ENCODE measurements at places on chromosomes 1 and 21.

DNA sequence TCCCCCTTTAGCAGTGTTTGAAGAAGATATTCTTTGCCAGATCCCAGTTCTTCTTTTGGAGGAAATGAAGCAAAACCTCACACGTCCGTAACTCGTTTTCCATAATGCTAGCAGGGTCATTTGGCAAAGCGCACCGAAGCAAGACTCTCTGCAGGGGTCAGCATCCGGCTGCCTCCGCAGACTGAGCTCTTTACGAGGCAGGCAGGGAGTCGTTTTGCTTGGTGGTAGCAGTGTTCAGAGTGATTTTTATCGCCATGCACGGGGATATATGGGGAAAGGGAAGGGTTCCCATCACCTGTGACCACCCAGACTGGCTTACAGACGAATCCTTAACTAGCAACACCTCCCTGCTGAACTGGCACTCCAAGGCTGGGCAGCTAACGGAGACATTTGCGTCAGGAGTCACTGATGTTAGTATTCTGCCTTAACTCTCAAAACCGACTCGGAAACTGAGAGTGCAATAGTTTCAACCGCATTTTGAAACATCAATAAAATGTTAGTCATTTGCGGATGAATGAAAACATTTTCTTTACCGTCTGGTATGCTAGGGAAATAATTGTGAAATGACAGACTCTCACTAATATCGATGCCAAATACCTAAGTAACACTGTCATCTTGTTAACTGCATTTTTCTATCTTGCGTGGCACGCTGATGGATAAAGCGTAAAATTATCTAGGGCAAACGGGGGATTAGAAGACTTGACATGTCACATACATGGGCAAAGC, 2.2 kb upstream of the NEGR1 start:
- peak; percentile 54 for DNase-seq

- DNase-seq = peak; percentile 84
These were observed 12.7 kb downstream of the TFF2 start for GRCh38 chr21:42337830-42338728.

- no peak for DNase-seq
These were observed 193.8 kb downstream of the LYPLAL1 start for GRCh38 chr1:219367496-219367895.

DNA sequence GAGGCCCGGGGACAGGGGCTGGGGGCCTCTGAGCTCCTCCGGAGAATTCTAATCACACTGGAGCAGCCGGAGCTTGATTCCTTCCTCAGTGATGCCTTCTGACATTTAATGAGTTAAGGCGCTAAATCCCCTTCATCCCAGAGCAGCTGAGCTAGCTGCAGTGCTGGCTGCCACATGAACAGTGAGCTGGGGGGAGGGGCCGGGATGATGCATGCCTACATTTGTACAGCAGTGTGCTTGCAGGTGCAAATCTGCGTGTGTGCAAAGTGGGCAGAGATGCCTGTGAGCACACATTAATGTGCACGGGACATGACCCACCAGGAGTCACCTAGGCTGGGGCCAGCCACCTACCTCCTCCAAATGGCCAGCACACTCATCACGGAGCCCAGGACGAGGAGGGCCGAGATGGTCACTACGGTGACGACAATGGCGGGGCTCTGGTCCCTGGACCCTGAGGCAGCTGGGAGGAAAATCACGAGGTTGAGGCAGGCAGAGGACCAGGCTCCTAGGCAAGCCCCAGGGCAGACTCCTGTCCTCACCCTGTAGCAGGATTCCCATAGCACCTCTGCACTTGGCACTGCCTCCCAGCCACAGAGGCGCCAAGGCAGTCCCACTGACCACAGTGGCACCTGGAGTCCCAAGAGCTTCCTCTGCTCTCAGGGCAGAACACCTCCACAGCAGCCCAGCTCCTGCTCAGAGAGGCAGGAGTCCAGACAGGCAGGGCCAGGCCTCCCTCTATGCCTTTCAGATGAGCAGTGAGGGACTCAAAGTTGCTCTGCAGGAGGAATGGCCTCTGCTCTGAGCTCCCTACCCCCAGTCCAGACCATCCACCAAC, 34.7 kb downstream of the CDCA8 start:
- no peak for DNase-seq

DNA sequence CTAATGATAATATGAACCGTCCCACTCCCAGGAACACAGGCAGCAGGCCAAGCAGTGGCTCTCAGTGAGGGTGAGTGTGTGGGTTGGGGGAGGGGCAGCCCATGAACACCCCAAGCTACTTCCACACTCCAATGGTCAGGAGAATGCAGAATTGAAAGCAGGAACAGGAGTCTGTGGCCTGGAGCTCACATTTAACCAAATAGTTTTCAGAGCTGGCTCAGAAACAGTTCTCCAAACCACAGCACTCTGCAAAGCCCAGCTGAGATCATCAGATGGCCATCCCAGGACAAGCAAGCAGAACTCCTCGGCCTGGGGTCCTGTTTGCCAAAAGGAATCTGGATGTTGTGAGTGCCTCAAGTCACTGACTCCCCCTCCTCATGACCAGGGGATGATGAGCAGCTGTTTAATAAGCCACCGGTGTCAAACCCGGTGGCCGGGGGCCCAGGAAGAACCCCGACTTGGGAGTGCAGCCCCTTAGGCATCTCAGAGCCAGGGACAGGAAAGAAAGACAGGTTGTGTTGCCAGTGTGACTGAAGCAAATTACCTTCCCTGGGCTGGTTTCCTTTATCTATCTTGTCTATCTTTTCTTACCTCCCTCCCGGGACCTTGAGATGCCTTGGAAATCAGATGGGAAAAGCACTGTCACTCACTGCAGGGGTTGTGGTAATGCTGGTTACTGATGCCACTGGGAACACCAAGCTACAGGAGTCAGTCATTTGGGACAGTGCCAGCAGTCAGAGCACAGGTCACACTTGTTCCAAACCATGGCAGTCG, 20.4 kb downstream of the DEGS1 start:
- DNase-seq = no peak

DNA sequence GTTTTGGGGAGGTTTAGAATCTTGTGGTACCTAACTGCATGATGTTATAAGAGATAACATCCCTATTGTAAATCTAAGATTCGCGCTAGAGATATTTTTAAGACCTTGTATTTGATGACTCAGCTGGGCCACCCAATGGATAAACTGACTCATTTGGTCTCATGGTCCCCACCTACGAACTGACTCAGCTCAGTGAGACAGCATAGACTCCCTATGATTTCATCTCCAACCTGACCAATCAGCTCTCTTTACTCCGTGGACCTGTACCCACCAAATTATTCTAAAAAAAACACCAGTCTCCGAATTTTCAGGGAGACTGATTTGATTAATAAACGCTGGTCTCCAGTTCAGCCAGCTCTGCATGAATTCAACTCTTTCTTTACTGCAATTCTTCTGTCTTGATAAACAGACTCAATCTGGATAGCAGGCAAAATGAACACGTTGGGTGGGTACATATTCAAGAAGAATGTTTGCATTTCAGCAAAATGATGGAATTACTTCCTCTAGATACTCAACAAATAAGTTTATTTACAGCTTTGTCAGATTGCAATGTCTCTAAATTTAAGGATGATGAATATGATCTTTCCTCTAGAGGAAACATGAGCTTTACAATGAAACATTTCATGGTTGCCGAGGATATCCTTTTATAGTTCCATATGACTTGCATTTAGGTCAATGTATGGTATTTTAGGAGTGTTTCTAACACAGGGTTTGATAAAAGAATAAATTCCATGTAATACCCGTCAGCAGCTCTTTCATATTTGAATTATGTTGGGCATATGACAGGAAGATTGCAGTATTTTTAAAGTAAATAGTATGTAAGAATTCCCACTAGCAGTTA, 516.6 kb upstream of the RGS18 start:
- no peak for DNase-seq

DNA sequence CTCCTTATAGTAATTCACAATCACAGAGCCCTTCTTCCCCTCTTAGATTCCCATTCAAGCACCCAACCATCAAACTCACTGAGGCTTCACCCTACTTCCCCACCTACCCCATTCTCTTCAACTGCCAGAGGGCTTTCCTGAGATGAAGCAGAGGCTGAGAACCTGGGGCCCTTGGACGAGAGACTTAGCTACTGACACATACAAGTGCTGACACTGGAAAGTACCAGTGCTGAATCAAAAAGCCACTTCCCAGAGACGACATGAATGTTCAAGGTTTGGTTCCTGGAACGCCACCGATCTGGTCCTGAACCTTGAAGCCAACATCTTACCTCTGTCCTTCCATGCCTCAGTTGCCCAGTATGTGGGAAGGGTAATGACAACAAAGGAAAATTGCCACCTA, 16.6 kb upstream of the RAP1A start:
- DNase-seq = peak; percentile 66

DNA sequence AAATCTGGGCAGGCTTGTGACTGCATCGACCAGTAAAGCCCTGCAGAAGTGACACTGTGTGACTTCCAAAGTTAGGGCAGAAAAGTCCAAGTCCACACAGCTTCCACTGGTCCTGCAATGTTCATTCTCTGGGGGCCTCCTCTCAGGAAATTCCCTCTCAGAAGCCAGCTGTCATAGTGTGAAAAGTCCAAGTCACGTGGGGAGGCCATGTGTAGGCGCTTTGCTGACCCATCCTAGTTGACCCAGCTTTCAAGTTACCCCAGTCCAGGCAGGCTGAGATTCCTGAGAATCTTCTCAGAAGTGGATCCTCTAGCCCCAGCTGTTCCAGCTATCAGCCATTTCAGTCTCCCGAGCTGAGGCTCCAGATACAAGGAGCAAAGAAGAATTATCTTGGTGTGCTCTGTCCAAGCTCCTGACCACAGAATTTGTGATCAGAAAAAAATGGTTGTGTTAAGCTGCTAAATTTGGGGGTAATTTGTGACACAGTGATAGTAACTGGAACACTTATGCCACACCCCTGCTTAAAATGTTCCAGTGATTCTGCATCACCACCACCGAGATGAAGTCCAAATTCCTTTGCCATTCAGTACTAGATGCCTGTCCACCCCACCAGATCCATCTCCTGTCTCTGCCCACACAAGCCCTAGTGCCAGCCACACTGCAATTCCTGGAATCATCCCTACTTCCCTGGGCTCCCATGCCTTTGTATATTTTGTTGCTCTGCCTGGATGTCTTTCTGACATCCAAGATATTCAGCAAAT, 2.5 kb upstream of the STUM start:
- DNase-seq = no peak

DNA sequence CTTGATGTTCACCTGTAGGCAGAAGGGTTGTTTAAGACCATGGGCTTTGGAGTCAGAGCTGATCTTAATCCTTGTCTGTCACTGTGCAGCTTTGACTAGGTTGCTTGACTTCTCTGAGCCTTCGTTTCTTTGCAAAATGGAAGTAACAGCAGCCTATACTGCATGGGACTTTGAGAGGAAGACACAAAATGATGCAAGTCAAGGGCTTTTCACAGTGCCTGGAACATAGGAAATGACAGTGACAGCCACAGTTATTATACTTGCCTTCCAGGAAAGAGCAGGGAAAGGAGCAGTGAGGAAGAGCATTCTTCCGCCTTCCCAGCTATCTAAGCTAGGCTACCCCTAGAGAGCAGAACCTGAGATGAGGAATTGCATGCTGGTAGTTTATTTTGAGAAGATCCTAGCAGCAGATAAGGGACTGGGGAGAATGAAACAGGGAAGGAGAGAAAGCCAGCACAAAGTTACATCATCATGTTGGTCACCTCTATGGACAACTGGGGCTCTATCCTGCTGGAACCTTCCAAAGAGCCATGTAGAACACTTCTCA, 3.1 kb downstream of the CSF3R start:
- no peak for DNase-seq

- DNase-seq = no peak
These were observed 39.8 kb downstream of the WDTC1 start for GRCh38 chr1:27274204-27274603.

GRCh38 chr1:2810281-2810680, 8.8 kb upstream of the TTC34 start:
- DNase-seq = no peak

- DNase-seq = no peak
These were observed 24.5 kb downstream of the HTR6 start for GRCh38 chr1:19689085-19689757.

DNA sequence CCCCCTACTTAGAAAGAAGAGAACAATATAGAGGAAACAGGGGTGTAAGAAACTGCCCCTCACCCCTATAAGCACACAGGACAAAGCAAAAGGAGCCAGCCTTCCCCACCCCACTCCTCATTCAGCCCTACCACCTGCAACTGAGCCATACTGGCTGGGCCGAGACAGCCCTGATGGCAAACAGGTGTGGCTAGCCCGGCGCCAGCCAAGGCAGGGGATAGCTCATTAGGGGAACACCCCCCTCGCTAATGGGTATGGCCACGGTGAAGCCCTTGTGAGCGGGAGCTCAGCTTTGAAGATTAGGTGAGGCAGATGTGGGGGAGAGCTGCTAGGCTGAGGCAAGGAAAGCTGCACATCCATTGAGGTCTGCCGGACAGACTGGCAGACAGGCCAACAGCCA, 65.5 kb downstream of the ERI3 start:
- DNase-seq = no peak

- no peak for DNase-seq
These were observed 56.2 kb downstream of the DPYD start for GRCh38 chr1:97864615-97865014.

DNA sequence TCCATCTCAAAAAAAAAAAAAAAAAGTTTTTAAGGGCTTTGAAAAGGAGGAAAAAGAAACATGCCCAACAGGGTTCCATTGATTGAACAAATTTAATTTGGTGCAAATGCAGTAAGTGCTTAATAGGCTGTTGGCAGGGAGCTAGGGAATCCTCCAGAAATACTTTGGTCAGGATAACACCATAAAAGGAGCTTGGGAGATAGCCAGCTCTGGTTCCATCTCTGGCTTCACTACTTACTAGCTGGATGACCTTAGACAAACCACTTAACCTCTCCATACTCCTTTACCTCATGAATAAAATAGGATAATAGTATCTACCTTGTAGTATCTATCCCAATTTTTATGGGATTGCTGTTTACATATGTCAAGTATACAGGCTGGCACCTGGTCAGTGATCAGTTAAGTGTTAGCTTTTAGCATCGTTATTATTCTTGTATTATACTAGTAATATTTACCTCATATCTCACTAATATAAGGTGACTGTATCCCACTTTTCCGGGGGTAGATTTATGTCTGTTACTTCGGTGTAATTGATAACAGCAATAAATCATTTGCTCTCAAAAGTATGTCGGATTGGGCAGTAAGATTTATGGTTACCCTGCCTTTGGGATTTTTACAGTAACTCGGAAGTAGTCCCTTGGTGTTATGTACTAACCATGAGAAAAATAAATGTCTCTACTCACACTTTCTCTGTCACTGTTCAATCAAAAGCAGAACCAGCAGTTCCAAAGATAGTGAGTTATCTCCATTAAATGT, 36.4 kb downstream of the BTG3 start:
- DNase-seq = no peak

Data from stimulated activated CD4-positive, alpha-beta T cell treated with anti-CD3 and anti-CD28 coated beads, Interleukin-1b, Interleukin-23, amount 100 ng/mL, for 48 hours (primary cell).